Stimulated activated CD8-positive, alpha-beta memory T cell treated with anti-CD3 and anti-CD28 coated beads, Interleukin-4, amount 100 ng/mL, for 4 hours (primary cell): ENCODE measurements at places on chromosomes 16 and 17.

DNA sequence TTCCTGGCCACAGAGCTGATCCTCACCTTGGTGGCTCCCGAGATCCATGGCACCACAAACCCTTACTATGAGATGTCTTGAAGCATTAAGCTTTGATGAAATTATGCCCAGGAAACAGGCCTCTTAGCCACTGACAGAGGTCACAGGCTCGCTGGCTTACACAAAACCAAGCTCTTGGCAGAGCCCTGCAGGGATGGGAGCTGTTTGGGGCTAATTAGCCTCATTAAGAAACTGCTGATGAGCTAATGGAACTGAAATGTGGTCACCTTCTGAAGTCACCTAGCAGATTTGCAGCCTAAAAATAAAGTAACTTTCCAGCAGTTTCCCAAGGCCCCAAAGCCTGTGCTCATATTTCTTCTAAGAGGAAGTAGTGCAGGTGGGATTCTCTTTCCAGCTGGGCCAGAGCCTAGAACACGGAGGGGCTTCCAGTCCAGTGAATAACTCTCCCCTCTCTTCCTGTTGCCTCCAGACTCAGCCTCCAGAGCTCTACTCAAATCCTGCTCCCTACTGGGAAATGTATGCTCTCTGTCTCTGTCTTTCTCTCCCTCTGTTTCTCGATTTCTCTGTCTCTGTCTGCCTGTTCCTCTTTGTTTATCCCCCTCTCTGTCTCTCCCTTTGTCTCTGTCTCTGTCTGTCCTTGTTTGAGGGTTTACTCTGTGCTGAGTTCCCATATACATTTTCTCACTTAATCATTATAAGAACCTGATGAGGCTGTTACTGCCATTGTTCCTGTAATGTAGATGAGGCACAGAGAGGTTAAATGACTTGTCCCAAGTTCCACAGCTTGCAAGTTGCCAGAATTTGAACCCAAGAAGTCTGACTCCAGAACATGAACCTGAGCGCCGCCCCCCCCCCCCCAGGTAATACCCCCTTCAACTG is 338.9 kb downstream of the CA10 start:
- DNase-seq = no peak

DNA sequence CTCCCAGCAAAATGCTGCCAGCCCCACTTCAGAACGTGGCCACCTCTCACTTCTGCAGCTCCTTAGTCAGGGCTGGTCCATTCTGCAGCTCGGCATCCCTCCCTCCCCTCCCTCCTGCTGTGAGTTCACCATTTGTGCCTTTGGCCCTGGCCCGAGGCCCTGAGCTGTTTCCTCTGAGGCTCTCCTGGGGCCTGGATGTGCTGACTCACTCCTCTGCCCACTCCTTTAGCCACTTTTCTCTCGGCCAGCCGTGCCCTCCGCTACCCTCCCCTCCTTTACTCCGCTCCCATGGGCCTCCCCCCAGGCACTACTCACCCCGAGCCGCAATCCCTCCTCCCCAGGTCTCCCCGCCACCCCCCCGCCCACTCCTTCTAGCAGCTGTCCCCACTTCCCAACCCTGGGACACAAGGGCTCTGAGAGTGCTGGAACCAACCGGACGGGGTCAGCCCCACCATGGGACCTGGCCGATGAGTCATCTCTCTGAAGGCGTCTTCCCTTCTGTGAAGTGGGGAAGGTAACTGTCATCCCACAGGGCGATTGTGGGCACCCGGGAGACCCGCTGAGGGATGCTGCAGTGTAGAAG is 11.5 kb downstream of the KCNG4 start:
- no peak for DNase-seq

GRCh38 chr17:38550661-38551060 is 55.1 kb downstream of the SRCIN1 start:
- no peak for DNase-seq

DNA sequence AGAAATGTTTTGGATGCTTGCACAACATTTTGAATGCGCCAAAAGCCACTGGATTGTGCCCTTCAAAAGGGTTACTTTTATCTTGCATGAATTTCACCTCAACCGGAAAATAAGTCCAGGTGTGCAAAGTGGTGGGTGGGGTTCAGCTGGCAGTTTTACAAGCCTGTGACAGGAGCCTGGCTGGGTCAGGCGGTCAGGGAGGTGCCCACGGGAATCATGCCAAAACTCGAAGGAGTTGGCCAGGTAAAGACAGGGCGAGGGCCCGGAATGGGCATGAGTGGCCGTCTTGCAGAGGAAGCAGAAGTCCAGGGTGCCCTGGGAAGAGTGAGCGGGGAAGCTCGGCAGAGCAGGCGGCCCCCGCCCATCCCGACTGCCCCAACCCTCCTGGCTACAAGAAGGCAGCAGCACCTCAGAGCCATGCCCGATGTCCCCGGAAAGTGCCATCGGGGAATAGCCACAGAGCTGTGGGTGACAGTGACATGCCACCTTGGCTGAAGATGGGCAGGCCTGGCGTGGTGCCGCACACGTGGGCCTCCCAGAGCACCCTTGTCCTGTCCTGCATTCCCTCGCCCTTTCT is 19.1 kb upstream of the CACNG1 start:
- DNase-seq = no peak
